ENCODE measurements at places on chromosomes 4 and X.

DNA sequence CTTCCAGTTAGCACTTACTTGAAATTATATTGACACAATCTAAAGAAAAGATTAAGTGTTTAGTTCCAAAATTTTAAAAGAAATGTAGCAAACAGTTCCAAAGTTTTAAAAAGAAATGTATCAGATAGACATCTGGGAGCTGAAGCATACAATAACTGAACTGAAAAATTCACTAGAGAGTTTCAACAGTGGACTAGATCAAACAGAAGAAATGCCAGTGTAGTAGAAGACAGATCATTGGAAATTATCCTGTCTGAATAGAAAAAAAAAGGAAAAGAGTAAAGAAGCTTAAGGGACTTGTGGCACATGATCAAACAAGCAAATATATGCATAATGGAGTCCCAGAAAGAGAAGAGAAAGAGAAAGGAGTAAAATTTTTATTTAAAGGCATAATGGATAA lies 261.4 kb downstream of the LAS1L start:
- no peak for DNase-seq

- DNase-seq: no peak
Observed at GRCh38 chrX:71365356-71365874, 742 bp upstream of the TAF1 start.

DNA sequence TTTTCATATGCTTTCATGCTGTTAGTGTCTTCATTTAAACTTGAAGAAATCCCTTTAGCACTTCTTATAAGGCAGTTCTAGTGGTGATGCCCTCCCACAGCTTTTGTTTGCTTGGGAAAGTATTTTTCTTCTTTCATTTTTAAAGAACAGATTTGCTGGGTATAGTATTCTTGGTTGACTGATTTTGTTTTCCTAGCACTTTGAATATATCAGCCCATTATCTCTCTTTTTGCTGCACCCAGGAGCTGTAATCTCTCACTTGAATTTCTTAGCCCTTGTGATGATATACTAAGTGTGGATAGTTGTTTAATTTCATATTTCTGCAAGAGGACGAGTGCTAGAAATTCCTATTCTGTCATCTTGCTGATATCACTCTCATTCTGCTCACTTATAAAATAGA lies 283.7 kb downstream of the GPAT3 start:
- DNase-seq: no peak

DNA sequence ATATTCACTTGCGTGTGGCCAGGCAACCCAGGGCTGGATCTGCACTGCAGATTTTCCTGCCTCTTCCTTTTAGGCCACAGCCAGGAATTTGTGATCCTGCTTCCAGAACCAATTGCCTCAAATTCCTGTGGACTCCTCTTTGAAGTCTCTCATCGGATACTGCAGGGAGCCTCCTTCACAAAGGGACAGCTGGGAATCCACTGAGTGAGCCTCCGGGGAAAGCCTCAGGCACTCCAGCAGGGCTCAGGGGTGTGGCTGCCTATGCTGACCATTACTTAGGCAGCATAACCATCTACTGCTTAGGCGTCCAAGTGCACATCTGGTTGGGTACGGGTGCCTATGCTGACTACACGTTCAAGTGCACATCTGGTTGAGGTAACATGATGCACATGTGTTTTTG lies 321.5 kb downstream of the NLGN4X start:
- DNase-seq: no peak

GRCh38 chr4:88185906-88186305 lies 27.5 kb upstream of the ABCG2 start:
- peak; percentile 61 for DNase-seq

- DNase-seq: no peak
Observed at GRCh38 chrX:57528670-57529255, 63.0 kb upstream of the ZXDB start.

- DNase-seq: no peak
Observed at GRCh38 chrX:19723427-19723826, 164.0 kb downstream of the SH3KBP1 start.

GRCh38 chrX:57607295-57608187 lies 15.7 kb downstream of the ZXDB start:
- DNase-seq: no peak

DNA sequence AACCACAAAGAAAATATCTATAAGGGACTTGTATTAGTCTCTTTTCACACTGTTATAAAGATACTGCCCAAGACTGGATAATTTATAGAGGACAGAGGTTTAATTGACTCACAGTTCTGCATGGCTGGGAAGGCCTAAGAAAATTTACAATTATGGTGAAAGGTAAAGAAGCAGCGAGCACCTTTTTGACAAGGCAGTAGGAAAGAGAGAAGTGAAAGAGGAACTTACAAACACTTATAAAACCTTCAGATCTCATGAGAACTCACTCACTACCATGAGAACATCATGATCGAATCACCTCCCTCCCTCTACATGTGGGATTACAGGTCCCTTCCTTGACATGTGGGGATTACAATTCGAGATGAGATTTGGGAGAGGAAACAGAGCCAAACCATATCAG lies 856.0 kb downstream of the TRAM1L1 start:
- no peak for DNase-seq

DNA sequence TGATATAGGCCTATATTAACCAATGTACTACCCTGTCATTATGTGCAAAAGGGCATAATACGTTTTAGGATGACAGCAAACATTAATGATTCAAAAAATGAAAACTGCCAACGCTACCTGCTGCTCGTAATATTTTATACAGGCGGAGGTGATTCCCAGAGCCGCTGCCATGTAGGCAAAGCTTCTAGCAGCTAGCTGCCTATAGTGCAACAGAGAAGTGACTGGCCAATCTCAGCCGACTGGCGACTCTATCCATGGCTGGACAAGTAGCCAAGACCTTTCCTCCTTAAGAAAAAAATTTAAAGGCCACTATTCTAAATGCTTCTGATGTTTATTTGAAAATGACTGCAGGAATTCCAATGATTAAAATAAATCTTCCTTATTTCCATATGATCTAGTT lies 1.9 kb downstream of the PPARGC1A start:
- no peak for DNase-seq

GRCh38 chr4:136831553-136831952 lies 700.7 kb downstream of the PCDH18 start:
- no peak for DNase-seq

- DNase-seq: no peak
Observed at GRCh38 chr4:43560047-43560446, 667.5 kb downstream of the GRXCR1 start.

GRCh38 chrX:67780694-67781109 lies 236.9 kb downstream of the AR start:
- peak; percentile 88 for DNase-seq

GRCh38 chr4:98203332-98204235 lies 57.6 kb upstream of the RAP1GDS1 start:
- DNase-seq: no peak

- no peak for DNase-seq
Observed at GRCh38 chr4:42345962-42346544, 51.2 kb upstream of the SHISA3 start.

DNA sequence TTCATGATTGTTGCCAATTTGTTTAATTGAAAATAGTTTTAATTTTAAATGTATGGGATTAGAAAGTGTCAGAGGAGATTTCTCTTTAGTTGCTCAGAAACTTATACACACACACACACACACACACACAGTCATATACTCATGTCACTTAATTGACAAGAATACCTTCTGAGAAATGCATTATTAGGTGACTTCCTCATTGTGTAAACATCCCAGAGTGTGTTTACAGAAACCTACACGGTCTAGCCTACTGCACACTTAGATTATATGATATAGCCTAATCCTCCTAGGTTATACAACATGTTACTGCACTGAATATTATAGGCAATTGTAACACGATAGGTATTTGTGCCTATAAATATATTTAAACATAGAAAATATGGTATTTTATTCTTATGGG lies 1327.4 kb downstream of the FSTL5 start:
- no peak for DNase-seq

- DNase-seq: no peak
Observed at GRCh38 chrX:68648960-68649359, 1.5 kb downstream of the STARD8 start.

DNA sequence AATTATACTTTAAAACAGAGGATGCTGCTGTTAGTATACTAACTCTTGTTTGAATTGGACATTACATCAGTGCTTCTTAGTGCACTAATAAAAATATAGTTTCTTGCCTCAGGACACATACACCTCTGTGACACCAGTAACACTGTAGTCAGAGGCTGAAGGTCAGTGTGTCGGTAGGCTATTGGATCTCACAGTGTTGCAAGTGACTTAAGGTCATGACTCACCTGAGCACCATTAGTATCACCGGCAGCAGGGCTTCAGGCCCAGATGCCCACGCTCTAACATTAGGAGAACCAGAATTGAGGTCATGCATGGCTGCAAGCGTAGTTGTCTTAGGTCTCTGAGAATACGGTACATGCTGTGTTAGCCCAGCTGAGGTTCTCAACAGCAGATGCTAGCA lies 15.2 kb downstream of the ETDC start:
- DNase-seq: no peak

DNA sequence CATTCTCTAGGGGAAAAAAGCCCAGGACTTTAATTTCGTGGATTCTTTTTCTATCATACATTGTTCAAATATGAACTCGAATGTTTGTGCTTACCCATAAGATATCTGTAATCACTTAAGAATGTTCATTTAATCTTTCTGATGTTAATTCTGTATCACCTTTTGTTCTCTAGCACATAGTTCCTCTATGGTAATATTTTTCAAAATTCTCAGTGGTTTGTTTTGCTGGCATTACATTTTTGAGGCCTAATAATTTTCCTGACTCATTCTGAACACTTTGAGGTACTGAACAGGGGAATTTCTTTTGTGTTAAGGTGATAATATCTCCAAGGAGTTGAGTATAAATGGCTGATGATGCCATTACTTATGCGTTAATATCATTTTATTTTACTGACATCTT lies 490.7 kb upstream of the PITX2 start:
- DNase-seq: no peak

GRCh38 chr4:122516376-122516775 lies 59.9 kb upstream of the IL2 start:
- DNase-seq: no peak

GRCh38 chrX:12441381-12442128 lies 303.3 kb downstream of the FRMPD4 start:
- DNase-seq: peak; percentile 63

GRCh38 chr4:34183926-34184325 lies 2060.4 kb downstream of the ARAP2 start:
- no peak for DNase-seq

DNA sequence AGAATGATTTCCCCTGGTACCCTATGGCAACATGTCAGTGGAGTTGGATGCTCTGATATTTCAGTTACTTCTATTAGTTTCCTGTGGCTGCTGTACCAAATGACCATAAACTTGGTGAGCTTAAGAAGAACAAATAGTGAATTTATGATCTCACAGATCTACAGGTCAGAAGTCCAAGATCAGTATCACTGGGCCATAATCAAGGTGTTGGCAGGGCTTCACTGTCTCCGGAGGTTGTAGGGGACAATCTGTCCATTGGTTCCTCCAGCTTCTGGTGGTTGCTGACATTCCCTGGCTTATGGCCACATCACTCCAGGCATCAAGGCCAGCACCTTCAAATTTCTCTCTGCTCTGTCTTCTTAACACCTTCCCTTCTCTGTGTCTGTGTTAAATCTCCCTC lies 37.9 kb upstream of the ELOVL6 start:
- no peak for DNase-seq

GRCh38 chr4:5753766-5754528 lies 42.9 kb downstream of the EVC start:
- DNase-seq: peak; percentile 76

DNA sequence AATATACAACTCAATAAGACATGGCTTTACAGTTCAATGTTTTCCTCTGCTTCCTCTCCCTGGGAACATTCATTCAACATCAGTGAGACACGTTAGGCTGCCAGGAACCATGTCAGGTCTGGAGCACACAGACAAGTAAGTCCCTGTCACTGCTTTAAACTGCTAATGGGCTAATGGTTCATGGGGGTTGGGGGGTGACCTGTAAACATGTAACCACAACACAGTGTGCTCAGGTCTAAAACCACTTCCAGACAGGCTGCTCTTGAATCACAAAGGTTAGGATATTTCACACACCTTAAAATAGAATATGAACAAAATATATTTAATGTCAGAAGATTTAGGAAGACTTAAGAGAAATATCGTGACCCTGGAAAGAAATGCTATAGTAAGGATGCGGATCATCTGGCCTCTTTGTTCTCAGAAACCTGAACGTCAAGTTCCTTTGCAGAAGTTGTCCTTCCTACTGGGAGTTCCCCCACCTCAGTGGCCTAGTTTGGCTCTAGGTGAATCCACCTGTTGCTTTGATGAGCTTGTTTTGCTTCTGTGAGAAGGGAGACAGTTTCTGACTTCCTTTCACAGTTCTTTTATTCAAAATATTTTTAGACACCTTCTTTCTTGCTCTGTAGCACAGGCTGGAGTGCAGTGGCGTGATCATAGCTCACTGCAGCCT lies 359.9 kb downstream of the UNC5C start:
- DNase-seq: no peak

- peak; percentile 79 for DNase-seq
Observed at GRCh38 chrX:103404231-103405008, 28.1 kb downstream of the BEX3 start.

DNA sequence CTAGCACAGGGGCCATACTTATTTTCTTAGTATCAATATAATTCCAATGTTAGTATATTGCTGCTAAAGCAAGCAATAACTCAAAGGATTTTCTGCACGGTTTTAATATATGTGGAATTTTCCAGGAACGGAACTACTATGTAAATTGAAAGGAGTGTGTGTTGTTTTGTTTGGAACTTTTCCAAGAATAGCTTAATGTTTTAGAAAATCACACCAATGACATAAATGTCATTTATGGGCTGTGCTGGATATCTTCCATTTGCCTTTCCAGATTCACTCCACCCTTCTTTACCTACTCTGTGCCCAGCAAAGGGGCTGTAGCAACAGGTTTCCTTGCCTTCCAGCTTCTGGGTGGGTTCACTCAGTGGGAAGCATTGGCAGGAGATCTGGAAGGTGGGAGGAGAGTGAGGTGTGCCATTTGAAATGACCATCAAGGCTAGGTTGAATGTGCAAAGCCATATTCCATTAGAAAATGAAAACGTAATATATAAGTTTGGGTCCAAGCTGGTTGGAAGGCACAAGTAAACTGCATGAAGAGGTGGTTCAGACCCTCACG lies 25.2 kb upstream of the ZFX start:
- no peak for DNase-seq

GRCh38 chrX:44876086-44876485 lies 3.1 kb downstream of the KDM6A start:
- DNase-seq: no peak

GRCh38 chr4:188113156-188113555 lies 3.8 kb upstream of the TRIML2 start:
- no peak for DNase-seq

GRCh38 chr4:41734371-41734770 lies 14.2 kb downstream of the PHOX2B start:
- DNase-seq: no peak

DNA sequence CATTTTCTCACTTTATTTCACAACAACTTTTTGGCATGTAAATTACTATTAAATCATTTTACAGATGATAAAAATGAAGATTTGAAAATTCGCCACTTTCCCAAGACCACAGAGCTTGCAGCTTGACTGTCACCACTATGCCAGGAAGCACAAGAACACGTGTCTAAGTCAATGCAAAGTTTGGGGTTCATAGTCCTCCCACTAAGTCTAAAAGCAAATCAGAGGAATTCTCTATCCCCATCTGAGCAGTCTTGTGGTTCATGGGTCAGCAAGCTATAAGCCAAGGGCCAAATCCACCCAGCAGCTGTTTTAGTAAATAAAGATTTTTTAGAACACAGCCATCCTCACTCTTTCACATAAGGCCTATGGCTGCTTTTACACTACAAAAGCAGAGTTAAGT lies 833.3 kb upstream of the INTU start:
- no peak for DNase-seq

GRCh38 chr4:2823301-2823670 lies 20.4 kb upstream of the ADD1 start:
- no peak for DNase-seq

Measured in AG04450 (cell line).